ENCODE measurements at places on chromosomes 11 and 22.
A peak's percentile ranks its signal among the peaks of the same experiment; 100 is the strongest.

GRCh38 chr11:131372234-131372962, 2.0 kb downstream of the NTM start:
- no peak for DNase-seq

GRCh38 chr11:84390441-84391078, 1104.4 kb upstream of the CCDC90B start:
- no peak for DNase-seq

- DNase-seq: no peak
Measured at GRCh38 chr11:70144262-70144661, 58.8 kb upstream of the FADD start.

DNA sequence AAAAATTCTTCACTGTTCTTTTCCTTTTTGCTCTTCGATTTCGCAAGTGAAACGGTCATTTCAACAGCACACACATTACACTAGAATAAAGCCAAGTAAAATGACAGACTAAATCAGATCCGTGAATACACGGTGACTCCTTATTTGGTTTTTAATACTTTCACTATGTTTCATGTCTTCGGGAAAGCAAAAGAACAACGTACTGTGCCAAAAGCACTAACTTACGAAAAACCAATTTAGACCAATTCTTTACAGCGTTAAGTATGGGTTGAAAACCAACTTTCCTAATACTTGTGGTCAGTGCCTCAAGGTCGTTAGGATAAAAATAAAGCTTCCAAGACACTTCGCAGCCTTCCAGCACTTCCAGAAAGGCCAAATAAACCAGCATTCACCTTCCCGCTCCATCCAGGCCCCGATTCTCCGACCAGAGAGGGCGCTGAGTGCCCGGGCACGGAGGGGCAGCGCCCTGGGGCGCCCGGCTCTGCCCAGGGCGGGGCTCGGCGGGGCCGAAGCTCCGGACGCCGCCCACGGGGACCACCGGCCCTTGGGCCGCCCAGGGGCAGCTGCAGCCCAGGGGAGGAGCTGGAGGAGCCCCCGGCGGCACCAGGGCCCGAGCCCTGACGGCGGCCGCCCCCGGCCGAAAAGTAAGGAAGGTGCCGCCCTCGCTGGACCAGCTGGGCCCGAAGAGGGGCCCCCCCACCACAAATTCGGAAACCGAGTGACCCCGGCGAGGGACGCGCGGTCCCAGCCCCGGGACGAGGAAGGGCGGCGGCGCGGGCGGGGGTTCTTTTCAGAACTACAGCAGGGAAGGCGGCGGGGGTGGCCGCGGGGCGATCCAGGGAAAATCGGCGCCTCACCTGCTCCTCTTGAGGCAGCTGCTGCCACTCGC, 499 bp downstream of the ATL3 start:
- DNase-seq: no peak

- DNase-seq: peak; percentile 34
Measured at GRCh38 chr11:111565114-111565720, 24.7 kb downstream of the LAYN start.

- no peak for DNase-seq
Measured at GRCh38 chr22:19879246-19879570, 24.5 kb upstream of the GNB1L start.

DNA sequence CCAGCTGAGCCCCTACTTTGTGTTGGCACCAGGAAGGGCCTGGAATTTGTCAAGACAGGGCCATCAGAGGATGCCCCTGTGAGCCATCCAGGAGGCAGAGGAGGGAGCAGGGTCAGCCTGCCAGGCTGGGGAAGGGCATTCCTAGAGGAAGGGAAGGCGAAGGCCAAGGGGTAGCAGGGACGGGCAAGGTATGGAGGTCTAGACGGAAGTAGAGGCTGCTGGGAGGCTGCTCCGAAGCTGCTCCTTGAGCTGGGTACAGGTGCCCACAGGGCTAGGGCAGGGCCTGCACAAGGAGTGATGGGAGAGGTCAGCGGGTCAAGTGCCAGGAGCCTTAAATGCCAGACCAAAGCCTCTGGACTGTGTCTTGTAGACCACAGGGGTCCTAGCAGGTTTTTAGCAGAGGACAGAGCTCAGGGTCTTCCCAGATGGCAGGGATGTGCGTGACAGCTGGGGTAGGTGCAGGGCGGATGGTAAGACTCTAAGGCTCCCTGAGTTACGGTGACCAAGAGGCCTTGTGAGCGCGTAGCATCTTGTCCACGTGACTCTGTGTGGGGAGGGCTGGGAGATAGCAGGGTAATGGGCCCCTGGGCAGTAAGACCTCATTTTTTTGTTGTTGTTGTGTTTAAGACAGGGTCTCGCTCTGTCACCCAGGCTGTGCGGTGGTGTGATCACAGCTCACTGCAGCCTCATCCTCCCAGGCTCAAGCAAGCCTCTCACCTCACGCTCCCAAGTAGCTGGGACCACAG, 31.7 kb upstream of the CSNK1E start:
- no peak for DNase-seq

DNA sequence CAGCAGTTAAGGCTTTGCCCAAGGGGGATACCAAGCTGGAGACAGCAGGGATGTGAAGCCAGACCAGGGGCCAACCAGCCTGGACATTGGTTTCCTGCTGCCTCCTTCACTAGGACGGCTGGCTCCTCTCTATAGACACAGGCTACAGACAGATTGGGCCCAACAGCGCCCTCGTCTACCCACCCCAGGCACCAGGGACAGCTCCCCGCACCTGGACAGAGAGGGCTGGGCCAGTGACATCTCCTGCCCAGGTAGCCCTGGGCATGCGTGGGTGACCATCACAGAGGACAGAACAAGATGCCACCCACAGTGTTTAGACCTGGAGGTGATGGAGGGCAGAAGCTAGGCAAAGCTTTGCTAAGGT, 1.2 kb downstream of the DKK3 start:
- no peak for DNase-seq

GRCh38 chr11:96055706-96056387, 131.9 kb upstream of the MTMR2 start:
- no peak for DNase-seq

DNA sequence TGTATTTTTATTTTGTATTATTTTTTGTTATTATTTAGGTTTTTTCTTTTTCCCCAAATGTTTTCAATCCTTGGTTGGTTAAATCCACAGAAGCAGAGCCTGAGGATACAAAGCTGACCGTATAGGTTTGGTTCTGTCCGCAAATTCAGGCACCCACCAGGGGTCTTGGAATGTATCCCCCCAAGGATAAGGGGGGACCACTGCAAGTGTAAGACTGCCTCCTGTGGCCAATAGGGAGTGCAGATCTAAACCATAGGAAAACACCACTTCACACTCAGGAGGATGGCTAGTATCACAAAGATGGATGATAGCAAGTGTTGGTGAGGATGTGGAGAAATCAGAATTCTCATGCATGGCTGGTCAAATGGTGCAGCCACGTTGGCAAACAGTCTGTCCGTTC, 20.0 kb downstream of the CPT1A start:
- DNase-seq: no peak

GRCh38 chr11:124085997-124086846, 29.0 kb upstream of the VWA5A start:
- DNase-seq: no peak

GRCh38 chr11:114399490-114400215, 658 bp downstream of the C11orf71 start:
- DNase-seq: no peak
